ENCODE measurements at places on chromosomes 7 and 10.

DNA sequence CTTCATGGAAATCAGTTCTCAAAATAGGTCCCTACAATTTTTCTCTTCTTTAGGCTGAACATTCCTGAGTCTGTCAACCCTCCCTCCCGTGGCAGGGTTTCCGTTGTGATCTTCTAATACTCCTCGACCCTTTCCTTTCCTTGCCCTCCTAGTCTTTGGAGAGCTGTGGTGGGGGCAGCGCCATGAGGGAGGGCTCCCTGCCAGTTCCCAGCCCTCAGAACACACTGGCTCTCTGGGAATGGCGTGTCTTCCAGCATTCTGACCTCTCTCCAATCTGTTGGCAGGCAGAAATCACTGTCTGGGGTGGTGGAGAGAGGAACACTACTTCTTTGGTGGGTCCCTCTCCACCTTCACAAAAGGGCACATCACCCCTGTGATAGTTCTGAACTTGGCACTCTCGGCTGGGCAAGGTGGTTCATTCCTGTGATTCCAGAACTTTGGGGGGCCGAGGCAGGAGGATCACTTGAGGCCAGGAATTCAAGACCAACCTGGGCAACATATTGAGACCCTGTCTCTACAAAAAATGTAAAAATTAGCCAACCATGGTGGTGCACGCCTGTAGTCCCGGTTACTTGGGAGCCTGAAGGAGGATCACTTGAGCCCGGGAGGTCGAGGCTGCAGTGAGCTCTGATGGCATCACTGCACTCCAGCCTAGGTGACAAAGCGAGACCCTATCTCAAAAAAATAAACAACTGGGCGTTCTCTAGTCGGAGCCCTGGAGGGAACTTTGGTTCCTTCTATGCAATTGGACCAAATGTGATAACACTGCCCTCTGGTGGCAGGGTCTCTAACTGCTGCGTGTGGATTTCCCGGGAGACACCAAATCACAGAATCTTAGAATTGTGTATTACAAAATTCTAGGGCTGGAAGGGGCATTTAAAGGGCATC is 13.1 kb upstream of the ARPC1A start:
- DNase-seq, result peak; percentile 68

DNA sequence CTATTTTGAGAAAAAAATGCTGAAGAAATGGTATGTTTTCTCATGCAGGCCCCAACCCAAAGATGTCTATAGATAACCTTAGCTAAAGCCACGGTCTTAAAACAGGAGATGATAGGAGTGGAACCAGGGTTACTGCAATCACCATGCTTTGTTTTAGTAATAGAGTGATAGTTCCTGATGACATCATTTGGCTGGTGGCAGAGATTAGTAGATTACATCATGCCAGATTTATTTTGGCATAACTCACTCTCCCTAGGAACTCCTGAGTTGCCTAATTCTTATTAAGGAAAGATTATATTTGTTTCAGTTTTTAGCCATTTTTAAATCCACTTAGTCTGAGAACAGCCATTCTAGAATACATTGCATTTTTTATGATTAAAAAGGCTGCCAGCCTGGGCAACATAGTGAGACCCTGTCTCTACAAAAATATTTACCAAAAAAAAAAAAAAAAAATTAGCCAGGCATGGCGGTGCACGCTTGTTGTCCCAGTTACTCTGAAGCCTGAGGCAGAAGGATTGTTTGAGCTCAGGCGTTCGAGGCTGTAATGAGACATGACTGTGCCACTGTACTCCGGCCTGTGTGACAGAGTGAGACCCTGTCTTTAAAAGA is 17.8 kb downstream of the ENO4 start:
- no peak for DNase-seq

- no peak for DNase-seq
Observed at GRCh38 chr7:157584420-157584819, 247.6 kb downstream of the DNAJB6 start.

DNA sequence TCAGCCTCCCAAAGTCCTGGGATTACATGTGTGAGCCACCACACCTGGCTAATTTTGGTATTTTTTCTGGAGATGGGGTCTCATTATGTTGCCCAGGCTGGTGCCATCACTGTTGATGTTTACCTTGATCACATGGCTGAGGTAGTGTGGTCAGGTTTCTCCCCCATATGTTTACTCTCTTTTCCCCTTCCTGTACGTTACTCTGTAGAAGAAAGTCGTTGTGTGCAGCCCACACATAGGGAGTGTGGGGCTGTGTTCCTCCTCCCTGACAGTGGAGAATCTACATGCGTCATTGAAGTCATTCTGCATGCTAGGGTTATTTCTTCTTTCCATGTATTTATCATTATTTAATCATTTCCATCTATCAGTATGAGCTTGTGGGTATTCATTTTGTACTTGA is 16.3 kb upstream of the ORAI2 start:
- no peak for DNase-seq

DNA sequence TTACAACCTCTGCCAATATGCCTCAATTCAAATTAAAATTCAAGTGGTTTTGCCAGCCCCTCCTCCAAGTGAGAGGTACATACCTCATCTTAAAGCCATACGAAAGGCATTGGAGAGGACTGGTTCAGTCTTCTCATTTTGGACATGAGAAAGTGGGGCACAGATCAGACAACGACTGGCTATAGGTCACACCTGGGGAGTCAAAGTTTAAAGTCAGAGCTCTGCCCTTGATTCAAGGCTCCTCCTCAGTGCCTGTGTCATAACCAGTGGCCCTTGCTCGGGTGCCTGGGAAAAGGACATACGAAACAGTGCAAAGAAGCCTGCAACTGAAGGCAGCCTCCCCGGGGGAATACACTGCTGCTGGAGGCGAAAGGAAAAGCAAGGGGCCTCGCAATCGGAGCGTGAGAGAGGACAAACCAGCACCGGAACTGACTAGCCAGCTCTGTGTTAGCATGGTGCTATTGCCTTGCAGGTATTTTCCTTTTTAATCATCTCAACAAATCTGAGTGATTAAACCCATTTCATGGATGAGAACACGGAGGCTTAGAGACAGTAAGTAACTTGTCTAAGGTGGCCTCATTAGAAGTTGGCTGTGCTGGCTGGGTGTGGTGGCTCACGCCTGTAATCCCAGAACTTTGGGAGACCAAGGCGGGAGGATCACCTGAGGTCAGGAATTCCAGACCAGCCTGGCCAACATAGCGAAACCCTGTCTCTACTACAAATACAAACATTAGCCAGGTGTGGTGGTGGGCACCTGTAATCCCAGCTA is 1.1 kb upstream of the MTPAP start:
- DNase-seq, result no peak

- no peak for DNase-seq
Observed at GRCh38 chr10:62045765-62046521, 144.4 kb downstream of the ARID5B start.

- no peak for DNase-seq
Observed at GRCh38 chr10:22733992-22734391, 19.6 kb upstream of the PIP4K2A start.

GRCh38 chr10:85741626-85742300 is 624.8 kb downstream of the GRID1 start:
- no peak for DNase-seq

GRCh38 chr10:5068274-5068984 is 25.8 kb upstream of the AKR1C3 start:
- no peak for DNase-seq

GRCh38 chr10:102800611-102801335 is 36.4 kb downstream of the CYP17A1 start:
- DNase-seq, result no peak

DNA sequence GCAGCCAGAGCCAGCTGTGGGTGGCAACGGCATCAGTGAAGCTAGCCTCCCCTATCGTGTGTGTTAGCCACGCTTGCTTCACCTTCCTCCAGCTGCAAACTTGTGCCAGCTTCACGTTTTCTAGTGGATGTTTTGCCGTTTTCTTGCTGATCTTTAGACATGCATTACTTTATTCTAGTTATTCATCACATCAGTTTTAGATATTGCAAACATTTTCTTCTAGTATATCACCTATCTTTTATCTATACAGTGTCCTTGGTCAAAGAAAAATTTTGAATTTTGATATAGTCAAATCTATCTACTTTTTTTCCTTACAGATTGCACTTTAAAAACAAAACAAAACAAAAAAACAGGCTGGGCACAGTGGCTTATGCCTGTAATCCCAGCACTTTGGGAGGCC is 6.7 kb upstream of the PAPOLB start:
- no peak for DNase-seq

DNA sequence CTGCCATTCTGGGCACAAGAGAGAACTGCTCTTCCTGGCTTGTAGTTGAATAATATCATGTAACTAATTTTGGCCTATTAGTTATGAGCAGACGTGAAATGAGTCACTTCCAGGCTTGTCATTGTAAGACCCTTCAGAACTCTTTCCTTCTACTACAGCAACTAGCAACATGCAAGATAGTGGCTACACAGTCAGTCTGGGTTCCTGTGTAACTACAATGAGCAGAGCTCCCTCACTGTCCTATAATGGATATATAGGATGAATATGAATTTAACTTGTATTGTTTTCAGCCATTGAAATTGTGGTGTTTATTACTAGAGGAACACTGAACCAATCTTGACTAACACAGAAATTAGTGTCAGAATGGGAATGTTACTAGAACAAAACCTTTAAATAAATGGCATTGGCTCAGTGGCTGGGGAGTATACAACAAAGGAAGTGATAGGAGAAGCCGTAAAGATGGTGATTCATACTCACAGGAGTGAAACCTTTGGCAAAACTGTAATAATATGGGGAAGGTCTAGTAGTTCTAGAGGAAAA is 2.9 kb upstream of the MTPN start:
- DNase-seq, result no peak

DNA sequence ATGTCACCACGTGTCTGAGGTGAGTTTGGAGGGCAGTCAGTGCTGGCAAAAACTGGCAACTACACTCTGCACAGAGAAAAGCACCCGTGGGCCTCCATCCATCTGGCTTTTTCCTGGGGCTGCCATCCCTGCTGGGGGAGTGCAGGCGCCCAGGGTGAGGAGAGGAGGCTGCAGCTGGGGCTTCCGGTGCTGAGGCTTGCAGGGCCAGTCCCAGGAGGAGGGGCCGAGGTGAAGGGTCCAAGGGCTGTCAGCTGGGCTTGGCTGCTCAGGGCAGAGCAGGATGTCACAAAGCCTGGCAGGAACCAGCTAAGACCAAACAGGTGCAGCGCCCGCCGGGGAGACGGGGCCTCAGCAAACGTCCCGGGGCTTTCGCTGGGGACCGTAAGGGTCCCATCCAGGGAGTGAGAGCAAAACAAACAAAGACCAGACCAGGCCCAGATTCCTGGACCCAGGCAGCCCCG is 77.2 kb downstream of the CFAP46 start:
- DNase-seq, result no peak

GRCh38 chr10:73054286-73054685 is 42.4 kb downstream of the P4HA1 start:
- no peak for DNase-seq

DNA sequence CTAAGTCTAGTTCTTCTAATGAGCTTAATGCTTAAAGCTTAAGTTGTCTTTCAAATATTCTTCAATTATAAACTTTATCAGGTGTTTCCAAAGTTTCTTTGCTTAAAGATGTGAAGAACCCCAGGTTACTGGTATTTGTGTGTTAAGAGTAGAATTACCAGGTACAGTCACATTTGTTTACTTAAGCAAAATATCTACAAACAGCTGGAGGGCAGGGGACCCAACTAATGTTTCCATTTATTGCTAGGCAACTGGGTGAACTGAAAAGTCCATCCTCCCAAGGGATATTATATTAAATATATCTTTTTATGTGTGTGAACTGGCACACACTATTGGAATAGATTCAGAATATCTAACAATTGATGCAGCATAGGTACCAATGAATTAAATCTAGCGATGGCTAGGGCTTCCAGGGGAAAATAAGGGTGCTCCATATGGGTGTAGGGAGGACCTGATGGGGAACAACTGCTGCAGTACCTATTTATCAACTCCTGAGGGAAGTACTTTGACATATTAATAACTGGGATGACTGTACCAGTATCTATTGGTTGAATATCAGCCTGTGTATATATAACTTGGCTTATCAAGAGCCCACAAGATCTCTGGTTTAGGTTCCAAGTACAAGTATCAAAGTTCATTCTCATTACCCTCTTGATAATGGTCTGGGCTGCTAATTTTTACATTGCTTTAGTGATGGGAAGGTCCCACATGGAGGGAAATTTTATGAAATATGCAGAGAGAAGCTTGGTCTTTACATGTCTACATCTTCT is 10.3 kb upstream of the AGR3 start:
- DNase-seq, result no peak

GRCh38 chr7:129146237-129146979 is 1.9 kb downstream of the TSPAN33 start:
- no peak for DNase-seq

GRCh38 chr10:122957474-122957873 is 3.4 kb upstream of the C10orf88 start:
- DNase-seq, result no peak

- no peak for DNase-seq
Observed at GRCh38 chr7:80187727-80188126, 53.1 kb downstream of the GNAI1 start.

DNA sequence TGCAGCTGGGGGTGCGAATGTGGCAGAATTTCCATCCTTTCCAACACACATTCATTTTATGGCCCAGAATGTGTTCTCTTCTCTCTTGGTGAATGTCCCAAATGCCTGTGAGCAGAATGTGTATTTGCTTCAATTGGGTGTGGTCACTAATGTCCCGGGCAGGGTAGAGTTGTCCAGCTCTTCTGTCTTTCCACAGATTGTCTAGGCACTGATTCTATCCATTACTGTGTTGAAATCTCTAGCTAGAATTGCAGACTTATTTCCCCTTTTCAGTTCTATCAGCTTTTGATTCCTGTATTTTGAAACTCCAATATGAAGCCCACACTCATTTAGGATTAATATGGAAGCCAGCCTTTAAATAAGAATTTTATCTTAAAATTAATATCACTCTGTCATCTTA is 14.0 kb upstream of the AKR1E2 start:
- no peak for DNase-seq
